ENCODE measurements at places on chromosomes 12 and 14.

DNA sequence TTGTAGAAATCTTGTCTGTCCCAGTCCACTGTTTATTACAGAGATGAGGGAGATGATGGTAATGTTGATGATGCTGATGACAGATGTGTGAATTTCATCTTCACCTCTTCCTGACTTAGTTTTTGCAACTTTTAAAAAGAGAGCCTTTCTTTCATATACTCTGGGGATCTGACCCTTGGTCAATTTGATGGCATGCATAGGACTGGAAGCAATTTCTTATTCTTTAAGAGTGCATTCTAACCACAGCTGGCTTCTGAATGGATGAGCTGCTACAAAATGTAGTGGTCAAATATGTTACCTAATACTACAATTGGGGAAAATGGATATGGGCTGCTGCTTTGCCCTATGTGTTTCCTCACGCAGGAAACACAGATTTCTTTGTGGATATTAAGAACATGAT lies 80.8 kb downstream of the MYRFL start:
- no peak overlapping the region for H3K4me3 ChIP-seq
- H3K36me3 ChIP-seq, result no peaks in the 10 kb centered on the region
- peaks cover 3% of the 10 kb centered on the region for H3K27me3 ChIP-seq
- H3K4me1 ChIP-seq, result no peaks in the 10 kb centered on the region
- DNase-seq, result no peak

- no peaks in the 10 kb centered on the region for H3K36me3 ChIP-seq
- no peak for DNase-seq
- H3K4me1 ChIP-seq, result no peaks in the 10 kb centered on the region
- peaks cover 6% of the 10 kb centered on the region for H3K27me3 ChIP-seq
Observed at GRCh38 chr12:29226616-29227015, 77.5 kb downstream of the FAR2 start.

DNA sequence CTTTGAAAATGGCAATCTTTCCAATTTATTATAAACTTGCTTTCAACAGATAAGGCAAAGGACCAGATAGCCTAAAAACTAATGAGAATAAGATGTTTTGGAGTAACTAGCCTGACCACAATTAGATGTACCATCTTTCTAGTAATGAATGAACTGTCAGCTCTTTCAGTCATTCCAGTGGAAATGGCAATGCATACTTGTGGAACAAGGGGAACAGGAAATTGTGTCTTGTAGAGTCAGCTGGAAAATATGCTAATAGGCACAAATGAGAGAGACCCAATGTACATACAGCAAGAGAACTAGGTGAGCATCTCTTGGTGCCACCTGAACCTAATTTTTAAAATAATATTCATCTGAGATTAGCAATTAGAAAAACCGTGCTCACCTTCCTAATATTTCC lies 76.1 kb upstream of the GPHB5 start:
- H3K36me3 ChIP-seq, result peaks cover 34% of the 10 kb centered on the region
- no peak for DNase-seq
- H3K4me3 ChIP-seq, result no peak overlapping the region
- H3K27me3 ChIP-seq, result no peaks in the 10 kb centered on the region
- H3K4me1 ChIP-seq, result peaks cover 3% of the 10 kb centered on the region

GRCh38 chr12:109293106-109293505 lies 16.0 kb downstream of the FOXN4 start:
- no peaks in the 10 kb centered on the region for H3K36me3 ChIP-seq
- DNase-seq, result no peak
- H3K27ac ChIP-seq, result no peak overlapping the region
- H3K27me3 ChIP-seq, result peaks cover 13% of the 10 kb centered on the region
- H3K4me1 ChIP-seq, result no peaks in the 10 kb centered on the region

DNA sequence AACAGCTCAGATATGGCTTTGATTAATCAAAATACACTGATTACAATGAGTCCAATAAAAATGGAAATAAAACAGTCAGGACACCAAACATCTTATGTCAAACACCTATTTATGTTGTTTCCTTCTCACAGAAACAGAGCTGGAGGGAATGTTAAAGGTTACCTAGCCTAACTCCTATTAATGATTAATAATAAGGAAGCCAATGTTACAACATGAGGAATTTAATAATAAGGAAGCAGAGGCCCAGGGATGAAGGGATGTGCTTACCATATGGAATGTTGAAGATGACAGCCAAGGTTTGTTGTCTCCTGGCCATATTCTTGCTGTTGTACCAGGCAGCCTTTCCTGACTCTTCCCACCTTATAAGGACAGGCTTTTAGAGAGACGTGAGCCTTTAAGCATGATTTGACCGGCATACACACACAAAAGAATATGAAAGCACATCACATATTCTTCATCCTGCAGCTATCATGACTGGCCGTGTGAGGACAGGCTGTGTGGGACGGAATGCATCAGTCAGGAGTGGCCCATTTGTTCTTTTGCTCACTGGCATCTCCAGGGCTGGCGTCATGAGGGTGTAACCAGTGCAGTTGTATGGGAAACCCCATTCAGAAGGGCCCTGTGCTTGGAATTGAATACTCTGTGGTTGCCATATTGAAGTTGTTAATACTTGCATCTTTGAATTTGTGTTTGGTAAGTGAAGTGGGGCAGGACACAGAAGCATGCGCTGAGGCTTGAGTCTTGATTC lies 3.1 kb upstream of the GPRC5D start:
- H3K4me3 ChIP-seq, result no peak overlapping the region
- no peak for DNase-seq
- H3K36me3 ChIP-seq, result no peaks in the 10 kb centered on the region
- H3K27me3 ChIP-seq, result peaks cover 6% of the 10 kb centered on the region
- H3K27ac ChIP-seq, result no peak overlapping the region

DNA sequence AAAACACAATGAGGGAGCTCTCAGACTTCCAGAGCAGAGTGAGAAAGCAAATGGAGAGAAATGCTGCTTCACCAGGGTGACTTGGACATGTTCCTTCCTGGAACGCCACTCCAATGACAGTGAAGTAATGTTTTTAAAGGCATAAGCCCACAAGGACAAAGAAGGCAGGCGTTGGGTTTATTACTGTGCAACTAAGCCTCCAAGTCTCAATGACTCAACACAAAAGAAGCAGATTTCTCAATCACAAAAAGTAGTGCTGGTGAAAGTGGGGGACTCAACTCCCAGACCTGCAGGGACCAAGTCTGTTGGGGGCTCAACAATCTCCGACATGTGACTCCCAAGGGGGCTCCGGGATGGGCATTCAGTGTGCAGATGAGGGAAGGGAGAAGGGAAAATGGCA lies 505.2 kb downstream of the BCL11B start:
- H3K27me3 ChIP-seq, result peaks cover 21% of the 10 kb centered on the region
- no peaks in the 10 kb centered on the region for H3K4me1 ChIP-seq
- H3K4me3 ChIP-seq, result no peak overlapping the region
- no peak overlapping the region for H3K27ac ChIP-seq
- no peaks in the 10 kb centered on the region for H3K36me3 ChIP-seq
- no peak for DNase-seq
